NCI-H146 (cell line): ENCODE measurements at places on chromosomes 6 and 20.
A peak's percentile ranks its signal among the peaks of the same experiment; 100 is the strongest.

DNA sequence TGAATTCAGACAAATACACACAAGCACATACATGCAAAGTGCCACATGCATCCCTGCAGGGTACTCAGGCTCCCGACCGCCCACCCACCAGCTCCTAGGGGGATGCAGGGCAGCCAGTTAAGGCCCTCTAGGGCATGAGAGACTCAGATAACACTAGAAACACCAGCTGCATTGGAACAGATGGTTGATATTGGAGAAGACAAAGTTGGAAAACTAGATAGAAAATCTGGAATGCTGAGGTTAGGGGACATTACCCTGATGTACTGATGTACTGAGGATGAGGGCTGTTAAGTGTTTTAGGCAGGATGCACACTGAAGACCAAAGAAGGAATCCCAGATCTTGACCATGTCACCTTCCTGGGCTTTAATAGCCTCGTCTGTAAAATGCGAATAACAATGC lies 134.6 kb upstream of the ECI2 start:
- no peak for DNase-seq

- peak; percentile 38 for DNase-seq
Measured at GRCh38 chr6:38234934-38235682, 404.6 kb downstream of the BTBD9 start.

- DNase-seq = no peak
Measured at GRCh38 chr6:169926617-169927417, 175.4 kb downstream of the ERMARD start.

- DNase-seq = no peak
Measured at GRCh38 chr6:42338744-42339222, 112.9 kb downstream of the TRERF1 start.

GRCh38 chr6:6218759-6219085 lies 101.7 kb downstream of the F13A1 start:
- DNase-seq = no peak

DNA sequence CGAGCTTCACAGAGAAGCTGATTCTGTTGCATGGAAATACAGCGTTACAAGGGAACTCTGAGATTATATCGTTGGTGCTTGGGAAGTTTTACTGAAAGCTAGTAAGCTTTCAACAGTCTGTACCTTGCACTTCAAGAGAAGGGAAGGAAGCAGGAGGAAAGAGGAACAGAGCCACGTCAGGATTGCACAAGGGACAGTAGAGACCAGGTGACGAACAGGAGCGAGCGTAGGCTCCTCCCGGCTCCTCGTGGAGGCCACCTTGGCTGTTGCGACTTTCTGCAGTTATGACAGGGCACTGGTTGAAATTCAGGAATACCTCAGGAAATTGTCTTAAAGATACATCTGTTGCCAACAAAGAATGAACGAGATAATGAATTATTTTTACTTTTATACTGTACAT lies 18.8 kb downstream of the RTF2 start:
- DNase-seq = no peak

GRCh38 chr20:62316331-62317166 lies 13.8 kb downstream of the ADRM1 start:
- DNase-seq = no peak

GRCh38 chr6:88376768-88377387 lies 210.7 kb upstream of the CNR1 start:
- no peak for DNase-seq

DNA sequence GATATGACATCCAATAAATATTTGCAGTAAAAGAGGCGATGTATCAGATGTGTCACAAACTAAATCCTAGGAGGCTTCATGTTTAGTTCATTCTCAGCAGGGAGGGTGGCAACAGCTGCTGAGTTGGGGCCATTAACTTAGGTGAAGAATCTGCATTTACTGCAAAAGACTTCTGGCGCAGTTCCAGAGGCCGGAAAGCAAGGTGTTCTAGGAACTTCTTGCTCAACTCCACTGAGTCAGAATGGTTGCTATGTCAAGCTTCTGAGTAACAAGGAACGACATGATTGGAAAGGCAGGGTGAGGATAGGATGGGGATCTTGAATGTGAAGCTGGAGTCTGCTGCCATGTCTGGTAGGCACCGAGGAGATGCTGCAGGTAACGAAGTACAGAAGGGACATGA lies 11.7 kb downstream of the ADNP start:
- DNase-seq = peak; percentile 14

- no peak for DNase-seq
Measured at GRCh38 chr20:17613328-17614175, 43.7 kb downstream of the DSTN start.

DNA sequence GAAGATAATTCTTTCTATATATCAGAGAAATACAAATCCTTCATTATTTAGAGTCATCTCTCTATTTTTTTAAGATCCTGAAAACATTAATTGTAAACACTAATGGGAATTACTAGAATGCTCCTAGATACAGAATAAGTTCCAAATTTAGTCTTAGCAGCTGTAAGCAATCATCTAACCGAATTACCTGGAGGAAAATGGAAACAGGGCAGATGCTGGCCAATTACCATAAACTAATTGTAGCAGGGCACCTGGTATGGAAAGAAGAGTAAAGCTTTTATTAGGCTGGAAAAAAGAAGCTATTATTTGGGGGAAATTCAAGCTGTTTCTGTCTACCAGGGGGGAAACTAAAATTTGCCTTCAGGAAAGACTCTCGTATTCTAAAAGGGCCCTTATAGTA lies 257.5 kb downstream of the MMUT start:
- DNase-seq = peak; percentile 60
